Stimulated activated CD8-positive, alpha-beta memory T cell treated with anti-CD3 and anti-CD28 coated beads, Interleukin-4, amount 100 ng/mL, for 48 hours (primary cell): ENCODE measurements at places on chromosomes 16 and 17.

DNA sequence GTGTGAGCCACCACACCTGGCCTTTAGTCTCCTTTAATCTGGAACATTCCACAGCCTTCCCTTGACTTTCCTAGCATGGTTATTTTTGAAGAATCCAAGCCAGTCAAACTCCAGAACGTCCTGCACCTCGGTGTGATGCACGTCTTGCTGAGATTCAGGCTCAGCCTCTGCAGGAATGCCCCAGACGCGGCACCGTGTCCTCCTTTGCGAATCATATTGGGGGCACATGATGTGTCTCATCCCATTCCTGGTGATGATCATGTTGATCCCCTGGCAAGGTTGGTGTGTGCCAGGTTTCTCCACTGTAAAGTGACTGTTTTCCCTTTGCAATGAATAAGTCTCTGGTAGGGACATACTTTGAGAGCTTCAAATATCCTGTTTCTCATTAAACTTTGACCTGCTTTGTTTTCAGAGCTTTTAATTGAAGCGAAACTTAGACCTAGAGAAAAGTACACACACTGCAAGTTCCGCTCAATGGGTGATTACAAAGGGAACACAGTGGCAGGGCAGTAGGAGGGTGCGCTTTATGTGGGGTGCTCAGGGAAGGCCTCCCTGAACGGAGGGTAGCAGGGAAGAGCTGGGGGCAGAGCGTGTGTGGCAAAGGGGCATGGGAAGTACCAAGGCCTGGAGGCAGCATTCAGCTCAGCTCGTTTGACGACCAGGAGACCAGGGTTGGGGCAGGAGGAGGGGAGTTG, 9.6 kb upstream of the ATP2C2 start:
- no peak for DNase-seq

GRCh38 chr17:40076591-40076990, 13.8 kb downstream of the THRA start:
- no peak for DNase-seq

GRCh38 chr16:14510939-14511799, 118.9 kb downstream of the PARN start:
- DNase-seq, result no peak

DNA sequence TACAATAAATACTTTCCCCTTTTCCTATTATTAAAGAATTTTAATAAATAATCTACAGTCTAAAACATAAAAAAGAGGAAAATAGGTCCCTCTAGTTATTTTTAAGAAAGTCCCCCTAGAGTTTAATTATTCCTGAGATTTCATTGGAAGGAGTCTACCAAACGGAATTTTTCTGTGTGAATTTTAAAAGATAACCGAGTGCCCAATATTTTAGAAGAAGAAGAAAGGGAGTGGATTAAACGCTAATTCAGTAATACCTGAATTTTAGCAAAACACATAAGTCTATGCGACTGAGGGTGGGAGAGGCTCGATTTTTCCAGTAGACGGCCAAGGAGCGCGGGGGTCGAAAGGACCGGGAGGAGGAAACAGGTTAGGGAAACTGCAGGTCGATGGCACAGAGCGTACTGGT, 2.2 kb downstream of the HOXB2 start:
- DNase-seq, result no peak

DNA sequence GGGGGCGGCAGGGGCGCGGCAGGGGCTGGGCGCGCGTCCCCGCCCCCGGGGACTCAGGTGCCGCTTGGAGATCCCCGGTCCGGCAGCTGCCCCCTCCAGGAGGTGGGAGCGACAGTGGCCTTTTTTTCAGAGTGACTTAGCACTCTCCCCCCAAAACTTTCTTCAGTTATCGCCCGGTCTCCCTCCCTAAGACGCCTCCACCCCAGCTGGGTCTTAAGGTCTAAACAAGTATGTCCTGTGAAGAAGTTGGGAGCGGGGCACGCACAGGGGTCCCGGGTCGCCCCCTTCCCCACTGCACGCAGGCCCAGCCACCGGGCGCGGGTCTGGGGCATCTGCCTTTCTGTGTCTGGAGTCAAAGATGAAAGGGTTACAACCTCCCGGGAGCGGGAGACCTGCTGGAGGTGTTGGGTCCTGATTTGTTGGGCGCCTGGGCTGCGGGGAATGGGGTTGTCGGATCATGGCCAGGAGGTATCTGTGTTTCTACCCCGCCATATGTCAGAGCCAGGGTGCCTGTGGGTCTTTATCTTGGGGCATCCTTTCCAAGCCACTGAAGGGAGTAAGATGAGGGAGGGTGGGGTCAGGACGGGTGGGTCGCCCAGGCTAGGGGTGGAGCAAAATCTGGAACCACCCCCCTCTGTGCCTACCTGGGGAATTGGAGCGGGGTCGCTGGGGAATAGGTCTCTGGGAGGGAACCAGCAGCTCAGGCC, 757 bp downstream of the FMNL1 start:
- peak; percentile 82 for DNase-seq

GRCh38 chr17:56424543-56425044, 168.9 kb upstream of the NOG start:
- DNase-seq, result no peak

DNA sequence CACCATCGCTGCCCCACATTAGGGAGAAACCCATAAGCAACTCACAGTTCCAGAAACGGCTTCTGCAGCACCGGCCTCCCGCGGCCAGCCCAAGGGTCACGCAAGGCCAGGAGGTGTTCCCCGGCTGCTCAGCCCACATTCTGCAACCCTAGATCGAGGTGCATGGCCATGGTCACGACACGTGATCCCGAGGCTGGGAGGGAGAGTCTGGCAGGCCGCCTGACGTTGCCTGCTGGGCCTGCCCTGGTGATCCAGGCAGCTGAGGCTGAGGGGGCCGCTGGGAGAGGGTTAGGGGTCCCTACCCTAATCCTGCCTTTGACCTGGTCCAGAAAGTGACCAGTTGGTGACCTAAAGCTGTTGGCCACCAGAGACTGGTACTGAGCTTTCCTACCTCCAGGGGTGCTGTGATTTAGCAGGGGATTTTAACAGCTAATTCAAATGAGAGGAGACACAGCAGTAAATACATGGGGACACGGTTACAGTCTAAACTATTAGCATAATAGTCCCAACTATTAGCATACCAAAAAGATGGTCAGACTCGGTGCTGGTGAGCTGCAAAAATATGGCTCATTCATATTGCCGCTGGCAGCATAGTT, 97.4 kb upstream of the CIBAR2 start:
- DNase-seq, result no peak

DNA sequence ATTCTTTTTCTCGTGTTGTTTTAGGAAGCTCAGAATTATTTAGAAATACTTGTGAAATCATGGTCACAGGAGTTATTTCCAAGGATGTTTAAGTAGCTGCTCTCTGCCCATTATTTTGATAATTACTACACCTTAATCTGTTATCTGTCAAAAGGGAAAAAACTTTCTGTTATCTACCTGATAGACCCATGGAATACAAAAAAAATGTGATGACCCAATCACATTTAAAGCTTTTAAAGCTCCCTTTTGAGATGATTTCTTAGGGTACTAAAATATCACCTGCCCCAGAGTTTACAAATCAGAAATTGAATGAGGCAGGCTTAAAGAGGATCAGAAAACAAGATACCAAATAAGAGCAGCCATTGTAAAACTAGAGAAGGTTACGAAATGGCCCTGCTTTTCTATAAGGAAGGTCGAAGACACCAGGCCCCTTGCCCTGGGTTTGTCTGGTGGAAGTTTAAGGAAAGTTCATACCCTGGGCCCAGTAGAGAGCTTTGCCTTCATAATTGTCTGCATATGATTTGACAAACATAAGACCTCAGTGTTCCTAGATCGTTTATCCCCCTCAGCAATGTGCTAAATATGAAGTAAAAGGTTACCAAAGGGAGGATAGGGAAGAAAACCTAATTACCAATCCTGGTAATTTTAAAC, 149.9 kb upstream of the TBX2 start:
- DNase-seq, result no peak

- no peak for DNase-seq
Measured at GRCh38 chr17:29125651-29126050, 54.5 kb downstream of the MYO18A start.

- peak; percentile 29 for DNase-seq
Measured at GRCh38 chr16:57349212-57350031, 9.2 kb upstream of the CCL22 start.

- DNase-seq, result no peak
Measured at GRCh38 chr17:76292567-76292966, 15.5 kb downstream of the QRICH2 start.

GRCh38 chr16:84761448-84762368, 58.1 kb upstream of the CRISPLD2 start:
- DNase-seq, result no peak

GRCh38 chr17:66638707-66639479, 196.0 kb upstream of the CACNG5 start:
- DNase-seq, result no peak

- no peak for DNase-seq
Measured at GRCh38 chr16:88308441-88309173, 74.2 kb upstream of the ZNF469 start.

GRCh38 chr16:89426736-89427530, 63.4 kb downstream of the ANKRD11 start:
- no peak for DNase-seq

DNA sequence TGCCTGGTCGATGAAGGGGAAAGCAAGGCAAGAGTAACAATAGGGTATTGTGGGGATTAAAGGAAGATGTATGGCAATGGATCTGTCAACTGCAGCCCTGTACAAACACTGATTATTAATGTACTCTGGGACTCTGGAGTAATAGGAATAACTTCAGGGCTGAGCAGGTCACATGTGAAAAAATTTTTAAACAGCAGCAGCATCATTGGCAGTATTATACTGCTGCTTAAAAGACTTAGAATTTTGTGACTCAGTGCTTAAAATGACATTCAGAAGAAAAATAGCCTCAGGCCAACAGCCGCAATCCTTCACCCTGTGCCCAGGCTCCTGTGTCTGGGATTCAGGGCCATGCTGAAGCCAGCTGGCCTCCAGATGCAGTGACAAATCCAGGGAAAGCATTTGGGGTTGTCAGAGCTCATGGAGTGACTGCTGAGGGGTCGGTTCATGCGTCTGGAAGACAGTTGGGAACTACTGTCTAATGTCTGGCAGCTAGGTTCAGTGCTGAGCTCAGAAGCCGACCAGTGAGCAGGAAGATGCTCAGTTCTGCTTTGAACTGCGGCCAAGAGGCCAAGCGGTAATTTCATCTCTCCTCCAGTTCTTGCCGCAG, 22.2 kb downstream of the TEX2 start:
- DNase-seq, result no peak

DNA sequence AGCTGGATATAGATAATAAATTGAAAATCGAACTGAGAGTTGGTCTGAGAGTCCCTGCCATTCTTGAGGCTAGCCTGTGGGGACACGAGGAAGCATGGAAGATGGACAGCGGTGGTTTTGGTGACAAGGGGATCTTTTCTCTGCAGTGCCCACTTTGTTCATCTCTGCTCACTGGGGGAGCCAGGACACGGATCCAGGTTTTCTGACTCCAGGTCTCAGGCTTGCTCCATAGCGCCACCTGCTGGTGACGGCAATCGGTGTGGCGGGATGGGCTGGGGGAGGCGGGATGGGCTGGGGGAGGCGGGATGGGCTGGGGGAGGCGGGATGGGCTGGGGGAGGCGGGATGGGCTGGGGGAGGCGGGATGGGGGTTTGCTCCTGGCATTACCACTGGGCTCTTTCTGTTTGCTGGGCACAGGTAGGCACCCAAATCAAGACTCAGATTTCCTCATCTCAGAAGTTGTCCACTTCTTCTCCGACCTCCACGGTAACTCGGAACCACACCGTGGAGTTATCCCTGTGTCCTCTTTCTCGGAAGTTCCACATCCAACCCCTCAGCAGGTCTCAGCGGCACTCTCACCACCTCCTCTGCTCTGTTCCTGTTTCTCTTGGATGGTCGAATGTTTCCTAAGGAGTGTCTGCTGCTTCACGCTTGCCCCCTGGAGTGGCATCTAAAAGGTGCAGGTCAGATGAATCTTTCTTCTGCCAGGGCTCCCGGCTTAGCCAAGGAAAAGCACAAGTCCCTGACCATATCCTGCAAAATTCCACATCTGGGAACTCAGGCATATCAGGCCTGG, 142.4 kb downstream of the CYLD start:
- peak; percentile 77 for DNase-seq

DNA sequence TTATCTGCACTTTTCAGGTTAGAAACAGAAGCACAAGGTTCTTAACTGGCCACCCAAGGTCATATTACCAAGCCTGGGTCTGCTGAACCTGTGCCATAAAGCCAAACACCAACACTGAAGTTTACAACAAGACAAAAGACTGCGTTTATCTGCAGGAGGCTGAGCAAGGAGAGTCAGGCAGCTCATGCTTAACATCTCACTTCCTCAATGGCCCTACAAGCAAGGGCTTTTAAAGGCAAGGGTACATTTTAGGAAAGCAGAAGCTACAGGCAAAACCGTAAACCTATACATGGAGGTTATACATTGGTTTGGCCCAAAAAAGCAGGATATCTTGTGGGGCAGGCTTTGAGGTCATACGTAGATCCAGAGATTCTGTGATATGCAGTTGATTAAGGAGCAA, 91.2 kb downstream of the GNAO1 start:
- DNase-seq, result no peak

- DNase-seq, result no peak
Measured at GRCh38 chr16:24950275-24950674, 64.9 kb downstream of the ARHGAP17 start.

DNA sequence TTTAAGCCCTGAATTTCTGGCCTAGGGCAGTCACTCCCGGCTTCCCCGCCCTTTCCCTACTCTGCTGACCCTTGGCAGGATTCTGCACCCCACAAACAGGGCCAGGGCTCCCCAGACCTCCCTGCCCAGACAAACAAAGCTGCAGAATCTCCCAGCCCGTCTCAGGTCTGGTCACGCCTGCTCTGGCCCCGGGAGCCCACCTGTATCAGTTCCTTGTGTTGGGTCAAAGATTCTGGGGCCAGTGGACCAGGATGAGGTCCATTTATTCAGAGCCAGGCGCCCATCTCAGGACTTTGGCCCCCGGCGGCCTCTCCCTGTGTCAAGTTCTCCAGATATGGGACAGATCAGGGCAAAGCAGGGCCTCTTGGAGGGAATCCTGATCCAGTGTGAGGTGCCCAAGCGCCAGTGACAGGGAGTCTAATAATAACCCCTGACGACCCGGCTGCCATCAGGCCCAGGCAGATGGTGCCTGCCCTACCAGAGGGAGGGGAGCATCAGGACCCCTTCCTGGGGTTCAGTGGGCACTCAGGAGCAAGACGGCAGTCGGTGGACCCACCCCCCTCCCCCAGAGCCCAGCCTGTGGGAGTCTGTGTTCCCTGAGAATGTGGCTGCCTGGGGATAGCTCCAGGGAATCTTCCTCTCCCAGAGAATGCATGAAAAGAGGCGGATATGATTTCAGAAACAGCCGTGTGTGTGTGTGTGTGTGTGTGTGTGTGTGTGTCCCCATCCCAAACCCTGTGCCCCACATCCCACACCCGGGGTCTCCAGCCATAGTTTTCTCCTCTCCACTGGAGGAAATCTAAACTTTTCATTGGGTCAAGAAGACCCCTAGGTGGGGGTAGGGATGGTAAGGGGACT, 1.3 kb downstream of the TTYH2 start:
- no peak for DNase-seq

GRCh38 chr16:52496051-52496876, 50.7 kb downstream of the TOX3 start:
- DNase-seq, result no peak

DNA sequence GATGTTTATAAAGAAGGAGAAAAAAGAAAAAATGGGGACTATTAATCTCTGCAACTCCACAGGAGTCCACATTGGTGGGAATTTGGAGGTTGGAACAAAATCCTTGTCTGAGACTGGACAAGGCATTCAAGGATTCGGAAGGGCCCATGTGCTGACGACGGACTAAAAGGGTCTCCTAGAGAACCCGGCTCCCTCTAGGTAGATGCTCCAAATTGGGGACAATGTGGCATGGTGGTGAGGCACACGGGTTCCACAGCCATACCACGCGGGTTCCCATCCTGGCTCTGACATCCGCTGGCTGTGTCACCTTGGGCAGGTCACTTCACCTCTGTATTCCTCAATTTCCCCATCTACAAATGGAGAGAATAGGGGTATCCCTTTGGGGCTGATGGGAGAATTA, 227.4 kb downstream of the C16orf78 start:
- no peak for DNase-seq
